ENCODE measurements at places on chromosomes 5 and 9. TPM values are rescaled to one million over a fixed set of nuclear protein-coding genes. Genes with fewer than 3 reads are reported as not detected.

The FBP1 gene
- 0.26 TPM for total RNA-seq

The SLC4A9 gene
- 0.35 TPM for total RNA-seq

The LHX2 gene
- total RNA-seq = not detected

The IL5 gene
- 20.0 TPM for total RNA-seq

The JAKMIP2 gene
- total RNA-seq = 5.2 TPM

The SCGB3A2 gene
- total RNA-seq = not detected

The PARP8 gene
- total RNA-seq = 79.8 TPM

The ADRB2 gene
- total RNA-seq = 4.4 TPM

The NSUN2 gene
- total RNA-seq = 111 TPM

The MEGF10 gene
- total RNA-seq = not detected

The BTNL3 gene
- not detected for total RNA-seq

The FAT2 gene
- not detected for total RNA-seq

The CEL gene
- total RNA-seq = 1.9 TPM

The CCDC183 gene
- total RNA-seq = 0.26 TPM

The FBXO38 gene
- total RNA-seq = 52.2 TPM

The NMUR2 gene
- not detected for total RNA-seq

The PRUNE2 gene
- 0.40 TPM for total RNA-seq

The FAM78A gene
- total RNA-seq = 76.8 TPM

The RETREG1 gene
- total RNA-seq = 18.1 TPM

The GARIN3 gene
- not detected for total RNA-seq

The ZNF608 gene
- total RNA-seq = not detected

The HCN1 gene
- not detected for total RNA-seq

The PRDM9 gene
- total RNA-seq = not detected

The ERAP2 gene
- 105 TPM for total RNA-seq

The DEPDC1B gene
- 38.7 TPM for total RNA-seq

The NR2F1 gene
- total RNA-seq = not detected

The PLAC8L1 gene
- total RNA-seq = 0.87 TPM

The FOXI1 gene
- not detected for total RNA-seq

The PCDHGA10 gene
- not detected for total RNA-seq

The PDE4D gene
- 66.2 TPM for total RNA-seq
